ENCODE measurements at places on chromosomes 7 and 10.

GRCh38 chr7:129862682-129863081 is 90.1 kb downstream of the UBE2H start:
- no peak for DNase-seq

GRCh38 chr10:116699049-116699448 is 43.3 kb downstream of the HSPA12A start:
- no peak for DNase-seq

DNA sequence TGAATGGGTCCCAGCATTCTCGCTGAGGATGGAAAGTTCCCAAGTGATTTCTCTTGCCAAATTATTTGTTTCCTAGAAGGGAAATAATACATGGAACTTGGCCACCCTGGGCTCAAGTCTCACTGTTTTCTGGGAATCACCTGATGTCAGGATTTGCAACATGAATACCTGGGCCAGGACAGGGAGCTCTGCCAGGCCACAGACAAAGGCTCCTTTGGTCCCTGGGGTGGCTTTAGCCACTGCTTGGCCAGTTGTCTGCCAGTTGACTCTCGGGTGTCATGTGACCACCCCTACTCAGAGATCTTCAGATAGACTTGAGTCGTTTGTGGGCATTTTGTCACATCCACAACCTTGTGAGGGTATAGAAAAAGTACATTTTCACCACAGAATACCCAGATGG is 258.0 kb upstream of the HABP2 start:
- no peak for DNase-seq

- DNase-seq: no peak
These were observed 36.2 kb downstream of the WASL start for GRCh38 chr7:123712619-123713018.

- no peak for DNase-seq
These were observed 16.9 kb downstream of the TSPAN14 start for GRCh38 chr10:80471001-80471400.

- DNase-seq: no peak
These were observed 6.9 kb downstream of the BAZ1B start for GRCh38 chr7:73515178-73515577.
